ENCODE measurements at places on chromosomes 1 and 21.
A peak's percentile ranks its signal among the peaks of the same experiment; 100 is the strongest.

GRCh38 chr1:32965251-32965747, 690 bp upstream of the RNF19B start:
- no peak for DNase-seq

GRCh38 chr1:160669802-160670201, 23.0 kb upstream of the SLAMF1 start:
- DNase-seq, result no peak

DNA sequence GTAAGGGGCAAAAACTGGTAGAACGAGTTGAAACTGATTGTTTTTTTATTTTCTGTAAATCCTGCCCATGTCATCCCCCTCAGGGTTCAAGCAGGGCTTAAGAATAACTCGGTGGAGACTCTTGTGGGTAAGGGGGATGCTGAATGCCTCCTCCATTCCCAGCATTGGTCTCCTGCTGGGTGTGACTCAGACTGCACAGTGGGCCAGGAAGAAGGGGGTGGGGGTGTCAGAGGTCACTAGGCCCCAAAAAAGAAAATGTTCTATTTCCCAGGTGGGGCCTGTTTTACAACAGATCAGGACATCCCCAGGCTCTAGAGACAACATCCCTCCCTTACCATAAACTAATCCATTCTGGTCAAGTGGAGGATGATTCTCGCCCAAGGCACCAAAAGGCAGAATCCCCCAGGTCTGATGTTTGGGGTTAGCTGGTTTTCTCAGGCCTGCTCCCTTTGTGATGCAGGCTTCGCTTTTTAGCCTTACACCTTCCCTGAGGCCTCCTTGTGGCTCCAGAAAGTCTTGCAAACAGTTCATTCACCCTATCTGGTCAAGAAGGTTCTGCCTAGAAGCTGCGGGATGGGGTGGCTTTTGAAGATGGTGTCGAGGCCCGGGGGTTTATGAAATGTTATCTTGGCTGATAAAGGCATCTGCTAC, 10.7 kb upstream of the GRHL3 start:
- peak; percentile 26 for DNase-seq

- DNase-seq, result no peak
Observed at GRCh38 chr21:16108561-16109075, 378.8 kb downstream of the USP25 start.

- no peak for DNase-seq
Observed at GRCh38 chr1:219159946-219160645, 13.6 kb upstream of the LYPLAL1 start.

- no peak for DNase-seq
Observed at GRCh38 chr21:29148530-29148929, 18.1 kb downstream of the MAP3K7CL start.

- peak; percentile 50 for DNase-seq
Observed at GRCh38 chr1:153791648-153792253, 16.5 kb downstream of the SLC27A3 start.

Measured in NAMALWA (cell line).